ENCODE measurements at places on chromosomes 4 and X.

DNA sequence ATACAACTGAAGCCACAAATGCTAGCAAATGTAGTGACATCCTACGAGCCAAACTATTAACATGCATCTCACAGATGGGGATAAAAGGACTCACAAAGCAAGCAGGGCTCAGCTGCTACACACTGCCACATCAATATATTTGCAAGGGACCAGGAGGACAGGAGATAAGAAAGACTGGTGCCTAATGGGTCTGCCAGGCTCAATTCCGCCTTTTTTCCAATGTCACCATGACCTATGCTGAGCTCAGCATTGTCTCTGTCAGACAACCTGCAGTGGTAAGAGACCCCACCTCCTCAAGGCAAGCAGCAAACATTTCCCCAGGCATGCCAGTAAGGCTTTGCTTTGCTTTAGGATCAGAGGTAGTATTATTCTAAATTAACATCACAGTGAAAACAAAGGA, 435 bp downstream of the DCX start:
- no peak for DNase-seq

DNA sequence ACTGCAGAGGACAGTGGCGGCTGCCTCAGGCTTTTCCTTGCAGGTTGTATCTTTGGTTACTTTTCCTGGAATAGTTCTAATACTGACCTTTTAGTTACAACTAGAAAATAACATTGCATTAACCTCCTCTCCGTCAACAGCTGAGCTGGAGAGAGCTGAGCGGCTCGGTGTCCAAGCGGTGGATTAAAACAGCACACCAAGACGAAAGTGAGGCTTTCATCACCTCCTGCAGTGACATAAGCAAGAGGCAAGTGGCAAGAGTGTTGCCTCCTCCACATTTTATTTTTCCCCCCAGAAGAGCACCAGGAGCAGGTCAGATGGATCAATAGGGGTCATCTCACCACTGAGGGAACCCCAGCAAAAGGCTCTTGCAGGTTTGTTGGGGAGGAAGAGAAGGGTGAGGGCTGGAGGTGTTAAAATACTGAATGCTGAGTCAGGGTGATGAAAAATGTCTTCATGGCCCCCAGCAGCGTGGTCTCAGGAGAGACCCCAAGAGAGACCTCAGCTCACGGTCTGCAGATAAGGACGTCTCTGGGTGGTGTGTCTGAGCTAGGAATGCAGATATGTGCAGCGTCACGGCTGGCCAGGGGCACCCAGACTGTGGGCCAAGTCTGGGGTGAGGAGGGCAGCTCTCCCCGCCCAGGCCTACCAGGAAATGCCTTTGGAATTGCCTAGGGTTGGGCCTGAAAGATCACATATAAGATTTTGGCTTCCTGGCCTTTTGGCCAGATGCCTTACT, 50.3 kb downstream of the CASP3 start:
- no peak for DNase-seq

DNA sequence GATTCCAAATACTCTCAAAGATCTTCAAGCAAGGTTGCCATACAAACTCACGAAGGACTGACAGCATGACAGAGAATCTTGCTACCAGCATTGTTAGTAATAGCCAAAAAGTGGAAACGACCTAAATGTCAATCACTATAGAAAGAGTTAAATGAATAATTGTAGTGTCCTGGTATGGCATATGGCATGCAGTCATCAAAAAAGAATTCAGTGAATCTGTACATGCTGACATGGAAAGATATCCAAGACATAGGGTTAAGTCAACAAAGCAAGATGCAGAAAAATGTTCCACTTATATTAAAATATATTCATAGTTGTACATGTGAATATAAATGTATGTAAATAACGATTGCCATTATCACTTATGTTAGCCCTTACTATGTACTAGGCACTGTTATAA, 37.6 kb downstream of the SRPX2 start:
- no peak for DNase-seq

GRCh38 chrX:119512146-119512800, 44.0 kb downstream of the SLC25A5 start:
- DNase-seq, result peak; percentile 48

- DNase-seq, result no peak
These were observed 119.2 kb downstream of the SMARCA1 start for GRCh38 chrX:129403974-129404669.

GRCh38 chr4:25928379-25929297, 14.6 kb downstream of the SMIM20 start:
- DNase-seq, result no peak

DNA sequence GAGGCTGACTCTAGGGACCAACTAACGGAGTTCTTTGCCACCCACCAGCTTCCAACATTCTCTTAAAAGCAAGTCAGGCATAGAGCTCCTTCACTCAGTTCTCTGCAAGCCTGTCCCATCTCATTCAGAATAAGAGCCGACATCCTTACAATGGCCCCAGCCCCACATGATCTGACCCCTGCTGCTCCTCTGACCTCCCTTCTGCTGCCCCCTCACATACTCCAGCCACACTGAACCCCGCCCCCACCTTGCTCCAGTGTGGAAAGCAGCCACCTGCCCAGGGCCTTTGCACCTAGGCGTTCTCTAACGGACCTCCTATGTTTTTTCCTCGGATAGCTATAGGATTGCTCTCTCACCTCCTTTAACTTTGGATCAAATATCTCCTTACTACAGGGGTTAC, 143.2 kb upstream of the ETNPPL start:
- no peak for DNase-seq

- DNase-seq, result no peak
These were observed 63.7 kb upstream of the CAMK2D start for GRCh38 chr4:113825272-113825671.

DNA sequence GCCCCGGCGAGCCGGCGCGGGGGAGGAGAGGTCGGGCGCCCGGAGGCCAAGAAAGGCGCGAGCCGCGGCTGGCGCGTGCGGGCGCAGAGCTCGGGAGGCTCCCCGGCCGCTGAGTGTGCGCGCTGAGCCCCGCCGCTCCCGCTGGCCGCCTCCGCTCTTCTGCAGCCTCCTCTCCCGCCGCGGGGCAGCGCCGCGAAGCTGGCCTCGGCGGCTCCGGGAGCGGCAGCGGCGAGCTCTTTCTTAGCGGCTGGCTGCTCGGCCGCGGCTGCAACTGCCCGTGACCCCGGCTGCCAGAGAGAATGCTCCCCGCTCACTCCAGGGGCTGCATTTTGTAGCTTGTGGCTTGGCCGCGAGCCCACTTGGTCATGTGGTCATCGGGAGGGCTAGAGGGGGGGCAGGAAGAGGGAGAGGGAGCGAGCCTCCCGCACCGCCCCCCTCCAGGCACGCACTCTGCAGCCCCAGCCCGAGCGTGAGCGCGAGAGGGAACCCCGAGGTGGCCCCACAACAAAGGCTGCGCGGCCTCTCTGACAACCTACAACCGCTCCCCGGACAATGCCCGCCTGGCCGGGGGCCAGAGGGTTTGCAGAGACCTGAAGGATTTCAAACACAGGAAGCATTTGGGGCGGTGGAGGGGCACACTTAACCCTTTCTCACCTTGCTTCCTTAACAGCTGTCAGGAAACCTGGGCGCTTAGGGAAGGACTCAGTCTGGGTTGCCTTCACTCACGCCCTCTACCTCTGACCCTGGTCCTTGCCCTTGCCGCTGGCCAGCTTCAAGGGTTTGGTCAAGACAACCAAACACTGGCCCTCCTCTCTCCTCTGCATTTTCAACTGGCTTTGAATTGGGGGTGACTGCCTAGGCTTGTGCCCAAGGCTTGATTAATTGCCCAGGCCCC, at the start of gene APLN:
Gene APLN (minus strand): TSS at position 305 of the 895 bp plus-strand sequence. CDS start 326 bp downstream, outside the sequence.
- no peak for DNase-seq

DNA sequence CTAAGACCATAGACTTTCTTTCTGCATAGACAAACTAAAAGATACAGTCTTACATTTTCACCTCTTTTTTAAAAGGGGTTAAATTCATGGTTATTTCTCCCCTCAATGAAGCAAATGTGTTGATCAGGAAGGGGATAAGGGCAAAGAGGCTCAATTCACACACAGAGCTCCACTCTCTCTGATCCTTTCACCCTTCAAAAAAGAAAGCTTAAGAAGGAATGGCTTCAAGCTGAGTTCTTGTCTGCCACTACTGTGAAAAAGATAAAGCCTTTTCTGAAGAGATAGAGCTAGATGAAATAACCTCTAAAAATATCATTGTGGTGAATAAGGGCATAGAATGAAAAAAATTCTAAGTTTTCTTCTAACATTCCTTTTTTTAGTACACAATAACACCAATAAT, 28.3 kb downstream of the SEPSECS start:
- no peak for DNase-seq

- no peak for DNase-seq
These were observed 258.2 kb downstream of the PPP1R2C start for GRCh38 chrX:42519666-42520231.

DNA sequence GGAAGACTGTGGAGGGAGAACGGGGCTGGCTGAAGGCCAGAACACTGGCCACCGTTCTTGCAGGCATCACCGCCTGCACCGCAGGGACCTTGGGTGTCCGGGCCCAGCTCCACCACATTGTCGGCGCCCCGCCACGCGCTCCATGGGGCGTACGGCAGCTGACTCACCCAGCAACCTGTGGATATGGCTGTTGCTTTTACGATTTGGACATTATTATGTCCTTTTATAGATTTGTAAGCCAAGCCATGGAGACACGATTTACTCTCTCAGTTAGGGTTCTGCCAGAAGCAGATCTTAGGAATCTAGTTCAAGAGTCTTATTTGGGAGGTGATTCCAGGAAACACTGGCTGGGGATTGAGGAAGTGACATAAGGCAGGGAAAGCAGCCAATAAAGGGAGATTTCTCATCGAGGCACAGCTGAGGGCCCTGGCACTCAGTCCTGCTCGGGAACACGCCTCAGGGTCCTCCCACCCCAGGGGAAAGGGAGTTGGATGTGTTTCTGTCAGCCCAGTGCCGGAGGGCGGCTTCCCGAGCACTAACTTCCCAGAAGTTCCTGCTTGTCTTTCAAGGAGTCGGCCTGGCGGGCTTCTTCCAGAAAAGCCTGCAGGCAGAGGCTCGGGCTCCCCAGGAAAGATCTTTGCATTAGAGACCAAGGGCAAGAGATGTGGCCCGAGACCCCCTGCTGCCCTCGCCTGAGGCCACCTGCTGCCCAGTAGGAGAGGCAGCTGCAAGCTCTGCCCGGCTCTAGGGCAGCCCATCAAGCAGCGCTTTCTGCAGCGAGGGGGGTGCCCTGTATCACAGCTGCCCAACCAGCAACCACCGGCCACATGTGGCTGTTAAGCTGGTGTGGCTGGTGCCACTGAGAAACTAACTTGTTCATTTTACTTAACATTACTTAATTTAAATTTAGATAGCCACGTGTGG, 52.9 kb downstream of the CRMP1 start:
- DNase-seq, result no peak

DNA sequence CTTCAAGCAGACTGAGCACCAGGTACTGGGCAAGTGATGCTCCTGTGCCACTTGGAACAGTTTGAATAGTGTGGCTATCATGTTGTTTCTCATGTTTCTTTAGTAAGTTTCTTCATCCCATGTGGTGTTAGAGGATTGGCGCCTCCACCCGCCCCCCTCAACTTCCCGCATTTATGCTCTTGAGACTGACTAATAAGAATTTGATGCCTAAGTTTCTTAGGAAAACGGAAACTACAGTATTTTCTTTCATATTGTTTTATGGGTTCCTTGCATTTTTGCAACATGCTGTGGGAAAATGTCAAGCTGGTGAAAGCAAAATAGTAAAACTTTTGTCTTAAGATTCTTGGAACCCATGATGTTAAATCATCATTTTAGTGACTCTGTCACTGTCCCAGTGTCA, 101.2 kb upstream of the SLC4A4 start:
- DNase-seq, result no peak

- DNase-seq, result no peak
These were observed 76.5 kb upstream of the TEX13A start for GRCh38 chrX:105297041-105297440.

DNA sequence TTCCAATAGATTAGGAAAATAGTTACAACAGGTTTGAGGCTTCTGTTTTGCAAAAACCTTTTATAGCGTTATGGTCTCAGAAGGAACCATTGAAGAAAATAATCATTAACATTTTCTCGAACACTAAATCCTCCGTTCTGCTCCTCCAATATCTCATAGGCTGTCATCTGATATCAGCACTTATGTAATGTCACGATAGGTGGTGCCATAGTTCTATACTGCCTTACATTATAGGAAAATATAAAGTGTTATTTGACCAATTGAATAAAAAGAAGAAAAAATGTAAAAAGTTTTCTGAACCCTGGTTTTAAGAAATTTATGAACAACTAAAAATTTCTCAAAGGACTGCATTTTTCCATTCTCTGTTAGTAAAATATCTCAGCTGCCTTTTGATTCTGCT, 291.4 kb downstream of the RPA4 start:
- DNase-seq, result no peak

Measured in HCT116 (cell line).